ENCODE measurements at places on chromosomes 4 and X. TPM values are rescaled to one million over a fixed set of nuclear protein-coding genes. Genes with fewer than 3 reads are reported as not detected.
A peak's percentile ranks its signal among the peaks of the same experiment; 100 is the strongest.

The GLRA3 gene
- not detected for polyA plus RNA-seq

DNA sequence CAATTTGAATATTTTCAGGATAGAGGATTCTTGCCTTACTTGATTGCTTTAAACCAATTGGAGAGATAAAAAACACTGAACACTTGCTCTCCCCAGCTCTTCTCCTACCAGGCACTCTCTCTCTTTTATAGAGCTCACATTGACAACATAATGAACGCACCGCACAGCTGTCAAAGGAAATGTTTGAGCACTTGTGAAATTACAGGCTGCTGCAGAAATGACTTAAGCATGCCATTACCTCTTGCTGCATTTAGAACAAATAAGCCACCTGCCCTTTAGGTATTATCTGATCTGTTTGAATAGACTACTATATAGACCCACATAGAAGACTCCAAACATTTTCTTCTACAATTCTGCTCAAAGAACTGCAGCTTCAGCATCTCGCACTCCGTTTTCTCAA, 227.7 kb downstream of the C4orf33 start:
- no peak for DNase-seq

DNA sequence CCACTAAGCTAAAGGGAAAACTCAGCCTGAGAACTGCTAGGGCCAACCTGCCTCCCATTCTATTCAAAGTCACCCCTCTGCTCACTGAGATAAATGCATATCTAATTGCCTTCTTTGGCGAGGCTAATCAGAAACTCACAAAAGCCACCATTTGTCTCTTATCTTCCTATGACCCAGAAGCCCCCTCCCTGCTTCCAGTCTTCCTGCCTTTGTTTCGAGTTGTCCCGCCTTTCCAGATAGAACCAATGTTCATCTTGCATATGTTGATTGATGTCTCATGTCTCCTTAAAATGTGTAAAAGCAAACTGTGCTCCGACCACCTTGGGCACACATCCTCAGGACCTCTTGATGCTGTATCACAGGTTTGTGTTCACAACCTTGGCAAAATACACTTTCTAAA, 459.8 kb downstream of the FSTL5 start:
- no peak for DNase-seq

GRCh38 chrX:39820938-39821708, 276.6 kb downstream of the BCOR start:
- DNase-seq = peak; percentile 17

DNA sequence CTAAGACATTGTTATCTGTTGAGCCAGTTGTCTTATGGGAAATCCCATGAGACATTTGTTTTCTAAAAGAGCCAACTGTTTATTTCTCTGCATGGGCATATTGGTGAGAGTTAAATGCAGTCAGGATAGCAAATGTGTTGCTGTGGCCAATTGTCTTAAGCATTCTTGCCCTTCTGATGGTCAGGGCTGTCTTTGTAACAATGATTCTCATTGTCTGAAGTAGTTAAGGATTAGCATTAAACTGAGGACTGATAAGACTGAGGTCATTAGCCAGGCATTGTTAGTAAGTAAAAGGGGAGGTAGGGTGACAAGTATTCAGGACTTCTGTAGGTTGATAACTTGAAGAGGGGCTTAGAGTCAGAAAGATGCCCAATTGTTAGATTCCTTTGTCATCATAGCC, 11.2 kb upstream of the MORF4L2 start:
- DNase-seq = no peak

GRCh38 chrX:55754861-55755294, 37.3 kb downstream of the RRAGB start:
- DNase-seq = no peak

The IQCM gene
- not detected for polyA plus RNA-seq

- DNase-seq = peak; percentile 62
Measured at GRCh38 chrX:96314985-96315384, 369.7 kb upstream of the DIAPH2 start.

DNA sequence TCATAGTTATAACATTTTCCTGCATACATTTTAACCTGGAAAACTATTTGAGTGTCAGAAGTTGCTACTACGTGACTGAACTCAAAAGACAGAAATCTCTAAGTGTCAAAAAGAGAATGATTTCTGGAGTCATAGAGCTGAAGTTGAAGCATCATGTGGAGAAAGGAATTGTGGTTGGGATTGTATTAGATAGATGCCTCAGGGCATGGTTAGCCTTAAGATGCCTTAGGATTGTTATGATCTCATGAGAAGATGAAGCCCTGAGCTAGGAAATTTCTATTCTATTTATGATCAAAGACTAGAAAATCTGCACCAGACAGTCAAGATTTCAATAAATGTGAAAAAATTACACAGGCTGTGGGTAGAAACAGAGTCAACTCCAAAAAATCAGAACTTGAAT, 20.2 kb downstream of the EPGN start:
- DNase-seq = peak; percentile 27

The EFNB1 gene
- polyA plus RNA-seq = 28.9 TPM

DNA sequence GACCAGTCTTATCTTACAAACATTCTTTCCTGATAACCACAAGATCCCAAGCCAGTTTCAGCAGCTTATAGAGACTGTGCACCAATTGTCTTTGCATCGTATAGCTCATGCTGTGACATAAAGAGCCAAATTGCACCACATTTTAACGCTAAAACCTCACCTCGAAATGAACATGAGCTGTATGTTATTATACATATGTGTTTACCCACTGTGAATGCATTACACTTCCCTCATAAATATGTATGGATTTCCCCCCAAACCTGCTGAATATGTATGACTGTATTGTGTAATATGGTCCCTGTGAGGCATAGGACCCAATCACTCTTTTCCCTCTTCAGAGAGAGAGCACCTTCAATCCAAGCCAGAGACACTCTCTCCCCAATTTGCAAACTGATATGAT, 692.4 kb downstream of the NLGN4X start:
- no peak for DNase-seq

- DNase-seq = no peak
Measured at GRCh38 chr4:137025484-137026059, 506.7 kb downstream of the PCDH18 start.

The CD38 gene
- polyA plus RNA-seq = not detected

The CAPN6 gene
- polyA plus RNA-seq = not detected

- DNase-seq = no peak
Measured at GRCh38 chr4:183353557-183353956, 31.3 kb upstream of the CLDN24 start.

DNA sequence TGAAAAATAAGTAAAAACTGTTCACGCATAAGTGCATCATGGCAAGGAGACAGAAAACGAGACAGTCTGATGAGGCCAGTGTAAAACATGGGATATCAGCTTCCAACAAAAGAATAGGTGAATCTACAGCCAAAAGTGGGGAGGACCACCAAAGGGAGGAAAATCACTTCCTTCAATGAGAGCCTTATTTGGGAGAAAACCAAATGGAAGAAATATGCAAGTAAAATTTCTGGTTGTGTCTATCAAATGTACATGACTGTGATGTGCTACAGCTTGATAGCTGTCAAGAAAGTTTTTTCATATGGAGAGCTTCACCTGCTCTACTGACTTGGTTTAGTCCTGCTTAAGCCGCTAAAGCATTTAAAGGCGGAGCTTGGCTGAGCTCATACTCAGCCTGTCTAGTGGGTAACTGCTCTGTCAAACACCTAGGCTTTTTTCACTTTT, 66.2 kb downstream of the MAGEA1 start:
- DNase-seq = no peak

DNA sequence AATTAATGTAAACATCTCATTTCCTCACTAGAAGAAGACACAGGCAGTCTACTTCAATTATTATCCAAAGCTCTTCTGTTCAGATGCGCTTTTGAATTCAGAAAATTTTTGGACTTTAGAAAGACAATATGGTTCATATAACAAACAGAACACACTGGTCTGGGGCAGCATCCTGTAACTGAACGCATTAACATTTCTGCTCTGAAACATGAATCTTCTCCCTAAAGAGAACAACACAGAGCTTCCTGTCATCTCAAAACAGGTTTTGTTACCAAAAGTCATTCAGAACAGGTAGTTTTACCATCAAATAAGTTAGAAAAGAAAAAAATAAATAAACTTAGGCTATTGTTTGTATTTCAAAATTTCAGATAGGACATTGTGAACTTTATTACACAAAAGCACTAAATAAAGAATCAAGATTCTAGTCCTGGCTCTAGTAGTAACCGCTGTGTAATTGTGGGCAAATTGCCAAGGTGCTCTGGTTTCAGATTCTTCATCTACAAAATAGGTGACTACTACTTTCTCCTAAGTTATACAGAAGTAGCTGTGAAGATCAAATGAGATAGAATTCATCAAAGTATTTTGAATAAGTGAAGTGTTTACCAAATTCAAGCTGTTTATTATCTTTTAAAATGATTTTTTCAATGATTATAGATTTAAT, 252.3 kb upstream of the RASGEF1B start:
- no peak for DNase-seq

DNA sequence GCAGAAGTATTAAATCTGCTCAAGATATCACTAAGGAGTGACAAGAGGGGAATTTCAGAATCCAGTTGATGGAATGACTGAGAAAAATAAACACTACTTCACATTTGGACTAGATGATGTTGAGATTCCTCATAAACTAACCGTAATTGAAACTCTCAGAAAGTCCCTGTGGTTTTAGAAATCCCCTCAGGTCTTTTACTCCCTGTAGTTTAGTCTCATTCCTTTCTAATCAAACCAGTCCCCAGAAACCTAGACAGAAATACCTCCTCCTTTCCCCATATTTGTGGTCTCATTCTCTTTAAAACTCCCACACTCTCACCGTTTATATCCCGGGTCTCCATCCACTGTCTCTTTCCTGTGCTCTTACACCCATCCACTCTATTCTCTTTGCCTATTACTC, 15.0 kb upstream of the TLR1 start:
- peak; percentile 73 for DNase-seq

DNA sequence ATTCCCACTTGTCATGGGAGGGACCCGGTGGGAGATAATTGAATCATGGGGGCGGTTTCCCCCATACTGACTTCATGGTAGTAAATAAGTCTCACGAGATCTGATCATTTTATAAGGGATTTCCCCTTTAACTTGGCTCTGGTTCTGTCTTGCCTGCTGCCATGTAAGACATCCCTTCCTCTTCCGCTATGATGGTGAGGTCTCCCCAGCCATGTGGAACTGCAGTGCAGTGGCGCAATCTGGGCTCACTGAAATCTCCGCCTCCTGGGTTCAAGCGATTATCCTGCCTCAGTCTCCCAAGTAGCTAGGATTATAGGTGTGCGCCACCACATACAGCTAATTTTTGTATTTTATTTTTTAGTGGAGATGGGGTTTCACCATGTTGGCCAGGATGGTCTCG, 2.9 kb downstream of the HPGDS start:
- DNase-seq = no peak

DNA sequence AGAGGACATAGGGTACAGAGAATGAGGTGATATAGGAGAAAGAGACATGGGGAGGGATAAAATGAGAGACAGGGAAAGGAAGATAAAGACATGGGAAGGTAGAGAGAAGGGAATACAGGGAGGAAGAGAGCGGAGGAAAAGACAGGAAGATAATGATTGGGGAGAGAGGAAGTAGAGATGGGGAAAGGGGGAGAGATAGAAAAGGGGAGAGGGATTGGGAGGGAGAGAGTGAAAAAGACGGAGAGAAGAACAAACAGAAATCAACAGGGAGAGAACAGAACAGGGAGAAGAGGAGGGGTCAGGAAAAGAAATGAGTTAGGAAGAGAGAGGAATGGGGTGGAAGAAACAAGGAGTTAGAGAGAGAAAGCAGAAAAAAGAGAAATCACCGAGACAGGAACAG, 4.6 kb downstream of the GRIPAP1 start:
- DNase-seq = no peak

The FGD1 gene
- 11.7 TPM for polyA plus RNA-seq

DNA sequence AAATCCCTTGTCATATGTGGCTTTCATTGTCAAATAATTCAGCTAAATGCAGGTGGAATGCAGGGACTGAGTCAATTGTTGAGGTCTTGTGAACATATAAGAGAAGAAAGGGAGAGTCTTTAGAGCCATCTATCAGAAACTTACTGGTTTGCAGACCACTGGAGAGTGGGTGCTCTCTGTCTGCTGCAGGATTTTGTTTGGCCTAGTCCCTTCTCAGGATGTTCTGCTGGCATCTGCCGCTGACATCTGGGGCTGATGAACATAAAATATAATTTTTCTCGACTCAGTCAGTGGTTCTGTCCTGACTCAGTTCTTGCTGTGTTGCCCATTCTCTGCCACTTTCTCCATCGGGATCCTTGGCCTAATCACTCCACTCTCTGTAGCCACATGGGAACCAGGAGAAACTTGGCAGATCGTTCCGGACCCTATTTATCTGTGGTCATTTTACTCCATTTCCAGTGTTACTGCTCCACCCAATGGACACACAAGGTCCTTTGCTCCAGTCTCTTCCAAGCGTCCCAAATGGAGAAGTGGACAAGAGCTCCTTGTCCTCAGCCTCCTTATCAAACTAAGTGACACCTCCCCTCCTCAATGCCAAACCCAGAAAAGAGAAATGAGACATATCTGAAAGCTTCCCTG, 436.2 kb downstream of the FAT4 start:
- DNase-seq = peak; percentile 54

The SPANXN3 gene
- polyA plus RNA-seq = not detected

- peak; percentile 95 for DNase-seq
Measured at GRCh38 chr4:26083987-26084386, 170.0 kb downstream of the SMIM20 start.

- DNase-seq = peak; percentile 44
Measured at GRCh38 chrX:40171513-40172400, 74.0 kb upstream of the BCOR start.

- DNase-seq = no peak
Measured at GRCh38 chrX:22206781-22207180, 65.9 kb upstream of the CBLL2 start.

The PHOX2B gene
- not detected for polyA plus RNA-seq

The TMPRSS11D gene
- not detected for polyA plus RNA-seq

The SLITRK2 gene
- polyA plus RNA-seq = not detected

The MBNL3 gene
- polyA plus RNA-seq = 0.32 TPM

DNA sequence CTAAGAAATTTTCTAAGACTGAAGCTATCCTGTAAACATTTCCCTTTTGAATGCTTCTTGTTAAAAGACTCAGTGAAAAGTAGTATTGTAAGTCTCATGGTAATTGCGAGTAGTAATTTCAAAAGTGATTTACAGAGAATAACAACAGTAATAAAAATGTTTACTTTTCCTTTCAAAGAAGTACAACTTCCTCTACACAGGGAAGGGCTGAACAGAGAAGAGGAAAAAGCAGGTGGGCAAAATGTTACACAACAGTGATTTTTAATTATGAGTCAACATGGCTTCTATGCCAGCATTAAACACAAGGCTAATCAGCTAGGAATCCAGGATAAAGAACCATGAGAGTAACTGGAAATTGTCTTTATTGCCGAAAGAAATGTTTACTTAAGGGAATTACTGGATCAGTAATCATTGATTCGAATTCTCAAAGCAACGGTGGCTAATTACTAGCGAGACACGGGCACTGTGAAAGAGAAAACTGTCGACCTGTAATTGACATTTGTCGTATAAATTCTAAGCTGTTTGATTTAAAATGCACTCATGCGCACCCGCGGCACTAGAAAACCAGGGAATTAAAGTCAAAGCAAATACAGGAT, 15.4 kb downstream of the UTP3 start:
- DNase-seq = peak; percentile 83

- DNase-seq = no peak
Measured at GRCh38 chrX:153454901-153455550, 9.2 kb upstream of the TREX2 start.

Measured in IMR-90 (cell line).